Ecto neural progenitor cell (in vitro differentiated cells): ENCODE measurements at places on chromosomes 5 and 9.

DNA sequence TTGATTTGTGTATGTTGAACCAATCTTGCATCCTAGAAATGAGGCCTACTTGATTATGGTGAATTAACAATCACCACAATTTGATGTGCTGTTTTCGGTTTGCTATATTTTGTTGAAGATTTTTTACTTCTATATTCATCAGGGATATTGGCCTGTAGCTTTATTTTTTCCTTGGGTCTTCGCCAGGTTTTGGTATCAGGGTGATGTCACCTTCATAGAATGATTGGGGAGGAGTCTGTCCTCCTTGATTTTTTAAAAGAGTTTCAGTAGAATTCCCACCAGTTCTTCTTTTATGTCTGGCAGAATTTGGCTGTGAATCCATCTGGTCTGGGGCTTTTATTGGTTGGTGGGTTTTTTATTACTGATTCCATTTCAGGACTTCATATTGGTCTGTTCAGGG lies 115.2 kb downstream of the CPLANE1 start:
- DNase-seq, result no peak

DNA sequence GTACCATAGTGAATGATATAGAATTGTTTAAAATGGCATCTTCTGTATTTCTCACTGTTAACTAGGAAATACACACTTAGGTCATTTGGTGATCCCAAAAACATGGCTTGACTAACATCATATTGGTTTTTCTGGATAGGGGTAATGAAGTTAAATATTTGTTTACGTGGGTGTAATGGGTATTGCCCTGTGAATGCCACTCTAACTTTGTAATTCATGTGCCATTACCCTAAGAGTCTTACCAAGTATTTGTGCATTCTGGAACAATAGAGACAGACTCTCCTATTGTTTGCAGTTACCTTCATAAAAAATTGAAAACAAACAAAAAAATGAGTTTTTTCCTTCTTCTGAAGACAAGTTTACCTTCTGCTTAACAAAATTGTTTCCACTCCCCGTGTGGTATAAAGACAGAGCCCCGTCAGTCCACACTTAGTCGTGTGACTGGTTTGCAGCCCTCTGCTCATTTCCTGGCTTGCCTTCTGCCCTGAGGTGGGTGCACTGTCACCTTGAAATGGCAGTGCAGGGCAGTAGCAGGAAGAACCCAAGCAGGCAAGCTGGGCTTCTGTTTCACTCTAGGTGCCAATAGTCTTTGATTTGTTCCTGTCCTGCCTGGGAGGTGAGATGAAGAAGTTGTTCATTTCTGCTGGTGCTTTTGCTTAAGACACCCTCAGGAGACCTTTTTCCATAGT lies 9.6 kb upstream of the CATSPER3 start:
- DNase-seq, result no peak

DNA sequence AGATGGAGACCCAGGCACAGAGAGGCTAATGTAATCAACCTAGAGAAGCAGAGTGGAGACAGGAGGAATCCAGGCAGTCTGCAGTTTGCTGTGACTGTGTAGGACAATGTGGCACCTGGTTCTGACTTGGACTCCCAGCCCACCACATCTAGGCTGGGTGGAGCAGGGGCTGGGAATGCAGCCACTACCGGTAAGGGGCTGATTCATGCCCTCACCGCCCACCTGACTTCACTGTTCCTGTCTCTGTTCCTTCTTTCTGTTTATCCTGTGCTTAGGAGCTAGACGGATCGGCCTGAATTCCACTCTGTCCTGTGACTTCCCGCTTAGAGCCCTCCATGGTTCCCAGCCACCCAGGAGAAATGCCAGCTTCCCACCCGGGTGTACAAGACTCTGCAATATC lies 2.6 kb downstream of the PDLIM4 start:
- DNase-seq, result peak; percentile 29

GRCh38 chr9:2291980-2292704 lies 277.0 kb downstream of the SMARCA2 start:
- DNase-seq, result no peak

GRCh38 chr5:67815455-67816391 lies 399.8 kb upstream of the PIK3R1 start:
- DNase-seq, result no peak

- DNase-seq, result no peak
Observed at GRCh38 chr5:86977190-86977589, 290.5 kb upstream of the RASA1 start.

- DNase-seq, result no peak
Observed at GRCh38 chr5:161483721-161484120, 62.8 kb downstream of the GABRB2 start.
